Epithelial cell of prostate (primary cell): ENCODE measurements at places on chromosomes 5 and 9.

DNA sequence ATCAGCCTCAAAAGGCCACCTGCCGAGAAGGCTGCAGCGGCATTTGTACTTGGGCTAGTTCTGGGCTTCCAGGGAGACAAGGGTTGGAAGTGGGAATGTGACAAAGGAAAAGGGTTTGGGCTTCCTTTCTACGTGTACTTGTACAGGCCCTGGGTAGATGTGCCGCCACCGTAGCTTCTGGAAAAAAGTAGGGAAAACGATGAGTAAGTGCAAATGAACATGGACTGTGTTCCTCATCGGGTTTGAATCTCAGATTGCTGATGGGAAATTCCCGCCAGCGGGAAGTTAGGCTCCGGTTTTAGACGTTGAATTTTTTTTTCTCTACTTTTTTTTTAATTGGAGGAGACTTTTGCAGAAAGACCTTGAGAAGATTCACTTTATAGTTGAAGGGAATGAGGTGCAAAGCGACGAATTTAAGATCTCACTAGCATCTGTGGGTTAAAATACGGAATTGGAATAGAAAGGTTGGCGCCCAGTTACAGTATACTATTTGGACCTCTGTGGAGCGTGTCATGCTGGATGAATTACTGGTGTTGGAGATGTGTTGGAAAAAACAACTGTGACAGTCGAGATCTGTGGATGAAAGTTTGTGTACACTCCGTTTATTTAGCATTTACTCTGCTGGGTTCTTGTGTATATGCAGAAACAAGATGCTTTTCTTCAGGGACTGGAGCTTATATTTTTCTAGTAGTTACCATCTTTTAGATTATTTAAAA lies 1.2 kb downstream of the G3BP1 start:
- DNase-seq = no peak

DNA sequence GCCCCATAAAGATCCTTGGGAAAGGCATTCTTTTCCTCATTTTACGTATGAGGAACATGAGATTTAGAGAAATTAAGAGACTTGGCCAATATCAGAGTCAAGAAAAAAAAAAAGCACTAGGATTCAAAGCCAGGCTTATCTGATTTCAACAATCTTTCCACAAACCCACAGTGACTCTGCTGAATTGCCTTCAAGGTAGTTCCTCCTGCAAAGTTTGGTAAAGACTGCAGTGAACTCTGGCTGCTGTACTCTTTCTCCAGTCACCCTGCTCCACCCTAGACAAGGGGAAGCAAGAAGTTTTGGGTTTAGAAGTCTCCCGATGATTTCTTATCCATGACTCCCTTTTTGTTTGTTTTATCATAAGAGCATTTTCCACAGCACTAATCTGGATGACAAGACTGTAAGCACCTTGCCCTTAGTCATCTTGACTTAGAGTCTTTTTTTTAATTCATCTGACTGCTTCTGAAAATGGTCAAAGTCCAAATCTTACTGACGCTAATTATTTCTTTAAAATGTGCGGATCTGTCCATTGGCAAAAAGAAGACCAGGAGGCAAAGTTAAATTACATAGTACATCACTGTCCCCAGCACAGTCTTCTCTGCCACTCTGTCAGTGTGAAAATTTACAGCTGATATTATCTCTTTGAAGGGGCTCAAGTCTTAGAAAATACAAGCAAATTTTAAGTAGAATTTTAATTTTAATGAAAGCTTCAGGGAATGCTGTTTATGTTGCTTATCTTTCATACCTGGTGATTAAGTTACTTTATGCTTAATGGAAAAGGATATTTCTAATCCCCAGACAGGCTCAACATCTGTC lies 180.1 kb downstream of the TTLL11 start:
- no peak for DNase-seq

DNA sequence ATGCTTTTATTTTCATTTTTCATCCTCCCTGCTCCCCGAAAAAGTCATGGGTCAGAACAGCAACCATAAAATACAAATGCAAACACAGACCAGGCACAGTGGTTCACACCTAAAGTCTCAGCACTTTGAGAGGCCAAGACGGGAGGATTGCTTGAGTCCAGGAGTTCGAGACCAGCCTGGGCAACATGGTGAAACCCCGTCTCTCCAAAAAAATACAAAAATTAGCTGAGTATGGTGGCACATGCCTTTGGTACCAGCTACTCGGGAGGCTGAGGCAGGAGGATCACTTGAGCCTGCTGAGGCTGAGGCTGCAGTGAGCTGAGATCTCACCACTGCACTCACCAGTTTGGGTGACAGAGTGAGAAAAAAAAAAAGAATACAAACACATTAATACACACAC lies 60.3 kb downstream of the ARHGEF37 start:
- DNase-seq = no peak

GRCh38 chr9:74666625-74667316 lies 169.6 kb downstream of the RORB start:
- no peak for DNase-seq

DNA sequence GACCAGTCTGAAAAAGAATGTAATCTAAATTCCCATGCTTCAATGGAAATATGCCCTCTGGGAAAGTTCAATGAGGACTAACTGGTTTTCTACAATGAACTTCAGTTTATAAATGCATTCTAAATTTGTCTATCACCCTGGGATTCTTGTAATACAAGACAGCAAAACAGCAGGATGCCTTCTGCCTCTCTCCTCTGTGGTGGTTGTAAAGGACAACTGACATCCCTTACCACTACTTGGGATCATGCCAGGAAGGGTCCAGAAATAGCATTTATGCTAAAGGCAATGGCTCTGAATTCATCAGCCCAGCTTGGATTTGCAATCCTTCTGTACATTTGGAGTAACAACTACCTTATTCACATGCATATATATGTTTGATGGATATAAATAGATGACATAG lies 97.3 kb upstream of the ADAMTS16 start:
- no peak for DNase-seq

GRCh38 chr5:415928-416635 lies 26.9 kb upstream of the EXOC3 start:
- DNase-seq = no peak
